ENCODE measurements at places on chromosomes 11 and 22.

- no peak for DNase-seq
Measured at GRCh38 chr11:11384829-11385228, 31.8 kb upstream of the CSNK2A3 start.

GRCh38 chr11:7582338-7582985 lies 68.7 kb downstream of the PPFIBP2 start:
- no peak for DNase-seq

DNA sequence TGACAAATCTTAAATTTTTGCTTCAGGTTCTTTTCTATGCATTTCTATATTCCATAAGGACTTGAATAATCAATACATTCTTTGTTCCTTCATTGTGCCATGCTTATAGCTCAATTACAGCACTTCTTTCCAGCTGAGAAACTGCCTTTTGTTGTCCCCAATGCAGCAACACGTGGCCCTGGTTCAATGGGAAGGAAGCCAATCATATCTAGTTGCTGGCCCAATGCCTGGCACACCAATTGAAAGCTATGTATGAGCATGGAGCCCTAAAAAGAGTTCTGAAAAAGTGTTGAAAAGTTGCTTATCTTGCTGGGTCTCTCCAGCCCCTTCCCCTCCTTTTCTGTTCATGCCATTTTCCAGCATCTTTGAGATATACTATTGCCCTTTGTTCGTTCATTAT lies 448.0 kb upstream of the FAT3 start:
- peak; percentile 48 for DNase-seq

DNA sequence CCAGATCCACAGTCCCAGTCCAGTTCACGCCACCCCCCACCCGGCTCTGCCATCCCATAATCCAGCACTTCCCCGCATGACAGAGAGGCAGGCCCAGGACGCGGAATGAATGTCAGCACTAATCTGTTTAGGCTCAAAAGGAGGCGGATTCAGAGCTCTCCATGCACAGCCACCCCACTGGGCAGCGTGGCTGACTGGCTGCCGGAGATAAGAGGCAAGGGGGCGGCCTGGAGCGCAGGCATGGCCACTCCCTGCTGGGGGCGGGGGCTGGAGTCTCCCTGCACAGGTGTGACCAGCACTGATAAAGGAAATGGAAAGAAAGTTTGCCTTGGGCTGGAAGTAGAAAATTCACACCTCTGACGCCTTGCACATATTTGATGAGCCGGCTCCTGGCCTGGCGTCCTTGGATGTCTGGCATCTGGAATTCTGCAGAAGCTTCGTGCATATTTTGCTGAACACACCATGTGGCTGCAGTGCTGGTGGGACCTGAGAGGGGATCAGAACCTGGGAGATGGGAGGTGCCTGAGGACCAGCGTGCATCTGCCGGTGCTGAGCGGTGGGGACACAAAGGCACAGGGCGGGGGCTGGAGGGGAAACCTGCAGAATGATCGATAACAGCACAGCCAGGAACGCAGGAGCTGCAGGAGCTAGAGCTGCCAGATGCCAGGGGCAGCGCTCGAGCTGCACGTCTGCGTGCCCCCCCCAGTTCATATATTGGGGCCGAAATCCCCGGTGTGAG lies 344.4 kb downstream of the CTTN start:
- no peak for DNase-seq

DNA sequence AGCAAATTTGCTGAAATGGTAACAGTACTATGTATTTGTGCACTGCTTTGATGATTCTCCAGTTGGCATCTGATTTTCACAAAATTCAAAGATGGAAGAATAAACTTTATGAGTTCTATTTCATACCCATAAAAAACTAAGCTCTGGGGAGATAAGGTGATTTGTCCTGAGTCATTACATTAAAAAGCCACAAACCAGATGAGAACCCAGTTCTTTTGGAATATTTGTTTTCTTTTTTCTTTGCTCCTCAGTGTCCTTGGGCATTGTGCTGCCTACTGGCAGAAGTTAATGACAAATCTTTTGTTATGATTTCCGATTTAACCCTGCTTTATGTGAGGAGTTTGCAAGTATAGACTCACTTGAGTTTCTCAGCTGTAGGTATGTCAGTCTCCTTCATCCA lies 45.4 kb upstream of the AMOTL1 start:
- no peak for DNase-seq

DNA sequence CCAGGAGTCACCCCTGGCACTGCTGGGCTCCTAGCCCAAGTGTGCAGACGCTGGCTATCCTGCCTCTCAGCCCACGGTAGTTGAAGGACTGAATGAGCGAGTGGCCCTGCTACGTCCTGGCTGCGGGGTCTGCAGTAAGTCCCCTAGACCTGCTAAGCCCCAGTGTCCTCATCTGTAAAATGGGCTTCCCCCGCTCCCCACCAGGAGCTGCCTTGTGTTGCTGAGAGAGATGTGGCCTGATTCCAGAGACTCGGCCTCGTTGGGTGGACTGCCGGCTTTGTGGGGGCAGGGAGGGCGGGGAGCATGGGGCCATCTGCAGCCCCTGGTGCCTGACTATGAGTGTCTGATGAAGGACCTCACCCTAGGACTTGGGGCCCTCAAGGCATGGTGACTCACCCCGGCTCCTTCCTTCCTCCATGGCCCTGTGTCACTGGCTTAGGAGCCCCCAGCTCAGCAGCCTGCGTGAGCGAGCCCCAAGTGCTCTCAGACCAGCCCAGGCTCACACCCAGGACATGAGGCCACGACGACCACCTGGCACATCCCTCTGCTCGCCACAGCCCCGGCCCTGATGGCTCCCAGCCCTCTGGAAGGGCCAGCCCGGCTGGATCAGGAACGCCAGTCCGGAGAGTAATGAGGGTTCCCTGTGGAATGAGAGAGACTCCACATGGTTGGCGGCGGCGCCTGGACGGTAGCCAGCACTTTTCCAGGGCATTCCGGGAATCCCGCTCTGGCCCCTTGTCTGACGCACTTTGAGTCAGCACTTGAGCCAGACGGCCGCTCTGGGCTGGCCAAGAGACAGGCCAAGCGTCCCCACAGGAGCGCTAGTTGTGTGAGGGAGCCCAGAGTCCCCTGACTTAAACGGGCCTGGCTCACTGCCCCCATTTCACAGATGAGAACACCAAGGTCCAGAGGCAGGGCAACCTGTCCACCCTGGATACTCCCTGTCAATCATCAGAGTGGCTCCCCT lies 50.5 kb upstream of the SHISAL1 start:
- no peak for DNase-seq

- DNase-seq, result no peak
Measured at GRCh38 chr11:82676483-82677094, 57.1 kb downstream of the FAM181B start.

- DNase-seq, result no peak
Measured at GRCh38 chr11:117597071-117597470, 199.9 kb downstream of the DSCAML1 start.

GRCh38 chr22:37681556-37682049 lies 4.5 kb upstream of the NOL12 start:
- DNase-seq, result no peak

GRCh38 chr11:32121012-32121411 lies 30.1 kb downstream of the RCN1 start:
- DNase-seq, result no peak

Measured in caudate nucleus (tissue), 63 donors.